Urinary bladder (tissue), 4 donors: ENCODE measurements at places on chromosomes 1 and 21.
A peak's percentile ranks its signal among the peaks of the same experiment; 100 is the strongest.

DNA sequence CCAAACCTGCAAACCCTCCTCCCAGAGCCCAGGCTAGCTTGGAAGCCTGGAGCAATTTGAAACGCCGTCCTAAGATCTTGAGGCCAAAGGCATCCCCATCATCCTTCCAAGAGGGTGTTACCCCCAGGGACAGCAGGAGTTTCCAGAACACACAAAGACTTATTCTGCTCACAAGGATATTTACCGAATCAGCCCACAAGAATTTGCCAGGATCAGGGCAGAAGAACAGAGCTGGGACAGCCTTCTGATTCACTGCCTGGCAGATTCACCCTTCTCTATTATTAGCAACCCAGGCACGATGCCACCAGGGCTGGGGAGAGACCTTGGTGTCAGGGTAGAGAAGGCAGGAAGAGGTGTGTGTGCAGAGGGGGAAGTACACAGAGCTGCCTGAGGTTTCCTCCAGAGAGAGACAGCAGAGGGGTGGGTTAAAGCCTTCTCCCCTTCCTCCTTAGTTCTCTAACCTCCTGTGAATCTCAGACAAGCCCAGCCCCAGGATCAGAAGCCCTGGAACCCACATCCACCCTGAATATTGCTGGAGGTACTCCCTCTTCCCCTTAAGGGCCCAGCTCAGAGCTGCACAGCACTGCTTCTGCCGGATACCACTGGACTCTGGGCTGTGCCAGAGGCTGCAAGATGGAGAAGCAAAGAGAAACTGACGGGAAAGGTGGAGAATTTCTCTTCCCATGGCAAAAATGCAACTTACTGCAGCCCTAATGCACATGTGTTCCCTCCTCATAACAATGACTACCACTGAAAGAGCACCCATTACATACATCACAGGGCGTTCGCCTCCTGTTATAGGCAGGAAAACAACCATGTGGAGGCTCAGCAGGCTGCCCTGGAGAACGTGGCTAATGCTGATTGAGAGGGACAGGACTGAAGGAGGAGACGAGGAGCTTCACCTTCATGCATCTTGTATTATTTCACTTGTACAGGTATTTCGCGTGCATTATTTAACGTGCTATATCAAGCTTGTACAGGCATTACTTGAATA, 61.8 kb downstream of the ITPKB start:
- DNase-seq: no peak

GRCh38 chr1:200738949-200739651, 407 bp downstream of the CAMSAP2 start:
- DNase-seq: peak; percentile 55

DNA sequence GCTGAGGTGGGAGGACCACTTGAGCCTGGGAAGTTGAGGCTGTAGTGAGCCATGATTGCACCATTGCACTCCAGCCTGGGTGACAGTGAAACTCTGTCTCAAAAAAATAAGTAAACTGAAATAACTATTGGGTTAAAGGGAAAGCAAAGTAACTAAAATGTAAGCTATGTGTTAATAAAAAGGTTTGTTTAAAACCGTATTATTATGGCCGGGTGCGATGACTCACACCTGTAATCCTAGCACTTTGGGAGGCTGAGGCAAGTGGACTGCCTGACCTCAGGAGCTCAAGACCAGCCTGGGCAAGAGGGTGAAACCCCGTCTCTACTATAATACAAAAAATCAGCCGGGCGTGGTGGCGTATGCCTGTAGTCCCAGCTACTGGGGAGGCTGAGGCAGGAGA, 27.0 kb downstream of the NVL start:
- DNase-seq: no peak

DNA sequence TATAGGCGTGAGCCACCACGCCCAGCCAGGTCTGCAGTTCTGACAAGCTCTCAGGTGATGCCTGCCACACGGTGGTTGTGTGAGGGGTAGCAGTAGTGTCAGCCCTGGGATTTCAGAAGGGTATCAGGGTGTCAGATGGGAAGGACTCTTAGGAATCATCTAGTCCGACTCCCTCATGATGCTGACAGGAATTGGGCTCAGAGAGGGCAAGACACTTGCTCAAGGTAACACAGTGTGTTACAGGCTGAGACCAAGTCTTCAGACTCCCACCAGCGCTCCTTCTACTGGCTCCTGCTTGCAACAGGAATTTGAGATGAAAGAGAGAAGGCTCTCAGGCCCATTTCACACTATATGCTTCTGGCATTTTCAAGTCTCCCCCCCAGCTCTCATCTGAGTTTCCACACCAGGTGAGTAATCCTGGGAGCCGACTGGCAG, 6.9 kb downstream of the HTR1D start:
- no peak for DNase-seq
